ENCODE measurements at places on chromosomes 11 and 22. TPM values are rescaled to one million over a fixed set of nuclear protein-coding genes. Genes with fewer than 3 reads are reported as not detected.

GRCh38 chr11:115612046-115612730 is 108.0 kb upstream of the CADM1 start:
- DNase-seq, result no peak

- DNase-seq, result no peak
Measured at GRCh38 chr11:4093519-4094347, 866 bp upstream of the RRM1 start.

DNA sequence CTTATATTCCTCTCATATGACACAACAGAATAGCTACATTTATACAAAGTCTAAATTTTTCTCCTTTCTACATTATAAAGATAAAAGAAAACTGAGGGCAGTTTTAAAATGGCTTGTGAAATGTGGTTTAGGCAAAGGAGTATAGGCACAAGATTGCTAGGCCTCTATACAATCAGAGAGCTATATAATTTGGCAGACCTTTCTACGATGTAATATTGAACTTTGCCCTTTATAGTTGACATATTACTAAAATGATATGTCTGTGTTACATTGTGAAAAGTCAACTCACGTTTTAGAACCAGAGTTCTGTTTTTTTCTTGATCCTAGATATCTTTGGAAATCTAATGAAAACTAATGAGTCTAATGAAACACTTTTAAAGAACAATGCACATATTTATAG is 430.2 kb downstream of the DLG2 start:
- DNase-seq, result no peak

DNA sequence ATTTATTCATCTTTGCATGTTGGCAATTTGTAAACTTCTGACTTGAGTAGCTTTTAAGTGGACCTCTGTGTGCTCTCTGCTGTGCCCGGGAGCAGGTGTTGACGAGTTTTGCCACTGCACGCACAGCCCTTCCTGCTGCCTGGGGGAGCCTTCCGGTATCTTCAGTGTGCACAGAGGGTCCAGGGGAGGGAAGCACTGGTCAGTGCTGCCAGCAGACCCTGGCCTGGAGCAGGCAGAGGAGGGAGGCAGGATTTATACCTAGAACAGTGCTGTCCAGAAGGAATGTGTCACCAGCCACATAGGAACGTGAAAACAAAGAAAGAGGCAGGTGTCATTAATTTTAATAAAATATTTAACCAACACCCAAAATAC is 403.6 kb downstream of the TBC1D22A start:
- no peak for DNase-seq

MISFA gene
- total RNA-seq, result 10.7 TPM
